ENCODE measurements at places on chromosomes 2 and 18. TPM values are rescaled to one million over a fixed set of nuclear protein-coding genes. Genes with fewer than 3 reads are reported as not detected.

- no peak for DNase-seq
These were observed 423.3 kb downstream of the LRP1B start for GRCh38 chr2:141707486-141707885.

DNA sequence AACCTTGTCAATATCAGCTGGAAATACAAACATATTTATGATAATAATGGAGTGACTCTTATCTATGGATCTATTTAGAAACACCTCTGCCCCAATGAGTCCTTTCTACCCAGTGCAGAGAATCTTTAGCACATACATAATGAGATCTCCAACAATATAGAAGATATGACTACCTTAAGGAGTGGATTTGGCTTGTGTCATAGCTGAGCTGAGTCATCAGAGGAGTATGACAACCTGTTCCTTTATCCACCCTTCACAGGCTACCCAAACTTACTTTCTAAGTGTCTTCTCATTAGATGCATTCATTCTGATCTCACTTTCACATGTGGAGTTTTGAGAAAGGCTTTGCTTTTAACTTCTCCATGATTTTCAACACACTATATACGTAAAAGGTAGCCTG, 1218.9 kb downstream of the DSC3 start:
- DNase-seq, result no peak

GRCh38 chr2:6308986-6309385, 556.7 kb downstream of the CMPK2 start:
- DNase-seq, result no peak

DNA sequence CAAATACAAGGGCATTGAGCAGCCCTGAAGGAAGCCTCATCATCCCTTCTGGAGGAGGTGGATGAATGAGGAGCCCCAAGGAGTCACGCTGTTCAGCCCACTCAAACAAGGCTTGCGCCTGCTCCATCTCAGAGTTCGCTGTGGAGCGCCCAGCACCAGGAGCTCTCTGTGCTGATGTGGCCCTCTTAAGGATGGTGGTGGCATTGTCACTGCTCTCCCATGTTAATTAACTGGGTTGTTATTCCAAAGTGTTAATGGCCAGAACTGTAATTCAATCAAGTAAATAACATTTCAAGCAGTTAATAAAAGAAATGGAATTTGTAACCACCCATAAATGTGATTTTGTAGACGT, 726.0 kb upstream of the RAB6C start:
- no peak for DNase-seq

- DNase-seq, result no peak
These were observed 22.1 kb upstream of the CNGA3 start for GRCh38 chr2:98324181-98324580.

DNA sequence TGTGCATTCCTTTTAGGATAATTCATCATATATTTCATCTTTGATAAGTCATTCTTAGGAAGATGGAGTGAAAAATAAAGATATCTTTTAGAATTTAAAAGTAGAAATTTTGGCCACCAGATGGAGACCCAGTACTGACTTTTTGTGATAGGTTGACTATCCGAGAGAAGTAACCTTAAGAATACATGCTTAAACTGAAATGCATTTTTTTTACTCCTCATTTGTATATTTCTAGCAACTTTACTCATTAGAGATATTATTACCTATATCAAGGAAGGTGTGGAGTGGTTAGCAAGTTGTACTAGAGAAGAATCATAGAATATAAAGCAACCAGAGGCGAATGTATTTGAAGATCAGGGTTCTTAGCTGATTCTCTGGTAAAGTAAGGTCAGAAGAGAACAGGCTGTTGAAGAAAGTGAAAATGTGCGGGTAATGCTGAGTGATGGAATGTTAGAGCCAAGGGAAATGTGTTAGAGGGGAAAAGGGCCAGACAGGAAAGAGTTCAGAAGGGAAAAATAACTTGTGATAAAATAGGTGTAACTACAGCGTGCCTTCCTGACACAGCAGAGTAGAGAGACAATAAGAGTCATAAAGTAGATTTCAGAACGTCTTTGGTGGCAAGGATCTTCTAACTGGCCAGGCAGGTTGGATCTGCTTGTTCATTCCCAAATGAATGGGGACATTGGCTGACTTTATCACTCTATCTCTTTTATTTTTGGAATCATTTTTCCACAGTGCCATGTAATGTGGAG, 52.3 kb downstream of the TDRD15 start:
- DNase-seq, result no peak

DNA sequence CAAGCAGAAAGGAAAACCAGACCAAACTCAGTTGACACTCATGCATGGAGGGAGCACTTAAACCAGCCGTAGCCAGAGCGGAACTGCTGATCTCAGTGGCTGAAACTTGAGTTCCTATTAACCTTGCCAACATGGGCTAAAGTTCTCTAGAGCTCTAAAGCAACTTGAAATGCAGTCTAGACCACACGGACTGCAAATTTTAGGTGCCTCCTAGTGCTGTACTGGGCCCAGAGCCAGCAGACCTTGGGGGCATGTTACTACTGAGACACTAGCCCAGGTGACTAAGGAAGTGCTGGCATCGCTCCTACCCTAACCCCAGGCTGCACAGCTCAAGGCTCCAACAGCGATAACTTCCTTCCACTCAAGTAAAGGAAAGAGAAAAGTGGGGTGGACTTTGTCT, 236.5 kb downstream of the AKAIN1 start:
- no peak for DNase-seq

- DNase-seq, result no peak
These were observed 53.4 kb downstream of the KLF7 start for GRCh38 chr2:207112383-207112782.

- no peak for DNase-seq
These were observed 37.3 kb upstream of the MRPL19 start for GRCh38 chr2:75609334-75609689.

DNA sequence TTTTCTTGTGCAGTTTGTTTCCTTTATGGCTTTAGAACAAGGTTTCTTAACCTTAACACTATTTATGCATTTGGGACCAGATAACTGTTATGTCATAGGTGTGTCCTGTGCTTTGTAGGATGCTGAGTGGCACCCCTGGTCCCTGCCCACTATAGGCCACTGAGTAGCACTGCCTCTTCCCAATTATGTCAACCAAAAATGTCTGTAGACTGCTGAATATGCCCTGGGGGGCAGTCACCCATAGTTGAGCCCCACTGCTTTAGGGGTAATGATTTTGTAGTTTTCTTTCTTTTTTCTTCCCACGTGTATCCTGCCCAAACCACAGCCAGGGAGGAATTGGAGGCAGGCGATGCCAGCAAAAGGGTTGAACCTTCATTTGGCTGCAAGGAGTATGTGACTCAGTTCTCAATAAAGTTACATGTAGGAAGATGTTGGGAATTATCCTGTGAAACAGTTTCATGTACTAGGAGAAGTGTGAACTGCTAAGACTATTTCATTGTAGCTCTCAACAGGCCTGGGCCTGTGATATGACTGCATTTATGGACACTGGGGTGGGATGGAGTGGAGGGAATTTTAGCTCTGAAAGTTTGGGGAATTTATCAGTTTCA, 65.7 kb downstream of the FMNL2 start:
- no peak for DNase-seq

GRCh38 chr2:218357236-218358177, 850 bp downstream of the CATIP start:
- DNase-seq, result no peak

DNA sequence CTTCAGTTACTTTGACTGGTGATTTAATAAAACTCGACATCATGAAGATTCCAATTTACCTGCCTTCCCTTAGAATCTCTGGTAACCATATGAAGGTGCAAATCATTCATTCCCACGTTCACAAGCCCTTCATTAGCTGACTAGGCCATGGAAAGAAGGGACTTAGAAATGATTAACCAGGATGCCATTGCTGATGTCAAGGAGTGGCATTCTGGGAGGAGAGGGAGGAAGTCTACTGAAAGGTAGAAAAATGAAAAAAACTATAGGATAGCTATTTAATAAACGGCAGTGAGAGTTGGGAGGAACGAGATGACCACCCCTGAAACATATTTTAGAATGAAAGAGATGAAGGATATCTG, 1.4 kb downstream of the ATIC start:
- no peak for DNase-seq

DNA sequence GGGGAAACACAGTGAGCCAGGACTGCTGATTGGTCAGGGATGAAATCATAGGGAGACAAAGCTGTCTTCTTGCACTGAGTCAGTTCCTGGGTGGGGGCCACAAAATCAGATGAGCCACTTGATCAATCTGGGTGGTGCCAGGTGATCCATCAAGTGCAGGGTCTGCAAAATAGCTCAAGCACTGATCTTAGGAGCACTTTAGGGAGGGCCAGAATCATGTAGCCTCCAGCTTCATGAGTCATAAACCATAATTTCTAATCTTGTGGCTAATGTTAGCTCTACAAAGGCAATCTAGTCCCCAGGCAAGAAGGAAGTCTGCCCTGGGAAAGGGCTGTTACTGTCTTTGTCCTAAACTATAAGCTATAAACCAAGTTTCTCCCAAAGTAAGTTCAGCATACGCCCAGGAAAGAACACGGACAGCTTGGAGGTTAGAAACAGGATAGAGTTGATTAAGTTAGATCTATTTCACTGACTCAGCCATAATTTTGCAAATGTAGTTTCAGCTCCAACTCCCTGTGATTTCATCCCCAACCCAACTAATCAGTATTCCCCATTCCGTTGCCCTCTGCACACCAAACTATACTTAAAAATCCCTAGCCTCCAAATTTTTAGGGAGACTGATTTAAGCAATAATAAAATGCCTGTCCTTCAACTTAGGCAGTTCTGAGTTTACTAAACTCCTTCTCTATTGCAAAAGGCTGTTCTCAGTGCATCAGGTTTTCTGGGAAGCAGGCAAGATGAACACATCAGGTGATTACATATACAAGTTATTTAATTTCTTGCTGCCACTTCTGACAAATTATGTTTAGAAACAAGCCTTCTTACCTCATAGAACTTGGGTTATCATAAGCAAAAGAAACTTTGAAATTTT, 226.9 kb upstream of the SPOPL start:
- DNase-seq, result no peak

DNA sequence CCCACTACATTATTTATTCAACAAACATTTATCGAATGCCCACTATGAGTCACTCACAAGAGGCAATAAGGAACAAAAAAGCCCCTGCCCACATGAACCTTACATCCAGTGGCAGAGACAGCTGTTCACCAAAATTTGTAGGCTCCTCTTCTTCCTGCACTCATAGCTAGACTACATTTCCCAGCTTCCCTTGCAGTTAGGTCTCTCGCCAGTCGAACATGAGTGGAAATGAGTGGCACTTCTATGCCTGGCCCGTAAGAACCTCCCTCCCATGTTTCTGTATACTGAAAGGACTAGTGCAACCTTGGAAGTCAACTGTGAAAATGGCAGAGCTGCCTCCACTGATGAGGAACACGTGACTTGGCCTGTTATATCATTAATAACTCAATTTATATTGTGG, 19.4 kb upstream of the NCOA1 start:
- DNase-seq, result no peak

GRCh38 chr18:2240311-2240705, 331.0 kb downstream of the METTL4 start:
- no peak for DNase-seq

FANCL gene
- 2.3 TPM for total RNA-seq

APLF gene
- 7.9 TPM for total RNA-seq

RTKN gene
- total RNA-seq, result not detected

MALL gene
- total RNA-seq, result not detected

POTEJ gene
- total RNA-seq, result not detected
